ENCODE measurements at places on chromosomes 6 and 20. TPM values are rescaled to one million over a fixed set of nuclear protein-coding genes. Genes with fewer than 3 reads are reported as not detected.

GRCh38 chr6:47157653-47158219 lies 115.6 kb upstream of the ADGRF1 start:
- DNase-seq, result no peak

- no peak for DNase-seq
Measured at GRCh38 chr6:134774201-134774638, 175.7 kb downstream of the ALDH8A1 start.

DNA sequence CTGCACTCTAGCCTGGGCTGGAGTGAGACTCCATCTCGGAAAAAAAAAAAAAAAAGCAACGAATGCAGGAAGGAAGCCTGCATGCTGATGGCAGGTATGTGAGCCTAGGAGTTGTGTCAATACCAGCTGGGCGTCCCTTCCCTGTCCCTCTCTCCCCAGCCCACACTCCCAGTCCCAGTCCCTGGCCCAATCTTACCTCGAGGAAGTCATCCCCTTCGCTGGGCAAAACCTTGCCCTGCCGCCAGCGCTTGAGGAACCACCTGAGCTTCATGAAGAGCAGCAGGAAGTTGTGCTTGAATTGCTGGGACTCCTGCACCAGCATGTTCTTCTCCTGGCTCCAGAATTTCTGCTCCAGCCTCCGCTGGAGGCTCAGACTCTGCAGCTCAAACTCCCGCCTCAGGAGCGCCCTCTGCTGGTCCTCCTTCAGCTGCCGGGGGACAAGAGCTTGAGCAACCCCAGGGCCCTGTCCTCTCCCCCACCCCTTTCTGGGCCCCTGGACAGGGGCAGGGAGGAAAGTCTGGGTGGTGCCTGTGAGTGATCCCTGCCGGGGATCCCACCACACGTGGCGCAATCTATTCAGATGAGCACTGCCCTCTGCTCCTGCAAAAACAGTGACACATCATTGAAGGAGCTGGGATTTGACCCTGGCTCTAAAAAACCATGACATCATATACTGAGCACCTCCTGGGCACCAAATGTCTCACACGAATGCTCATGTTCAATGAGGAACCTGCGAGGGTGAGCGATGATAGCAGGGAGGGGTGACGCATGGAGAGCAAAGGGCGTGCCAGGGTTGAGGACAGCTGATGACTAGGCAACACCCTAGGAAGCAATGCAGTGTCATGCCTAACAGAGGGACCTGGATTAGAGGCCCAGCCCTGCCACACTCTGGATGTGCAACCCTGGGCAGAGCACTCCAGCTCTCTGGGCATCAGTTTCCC lies 35.0 kb upstream of the DSN1 start:
- DNase-seq, result peak; percentile 87

DNA sequence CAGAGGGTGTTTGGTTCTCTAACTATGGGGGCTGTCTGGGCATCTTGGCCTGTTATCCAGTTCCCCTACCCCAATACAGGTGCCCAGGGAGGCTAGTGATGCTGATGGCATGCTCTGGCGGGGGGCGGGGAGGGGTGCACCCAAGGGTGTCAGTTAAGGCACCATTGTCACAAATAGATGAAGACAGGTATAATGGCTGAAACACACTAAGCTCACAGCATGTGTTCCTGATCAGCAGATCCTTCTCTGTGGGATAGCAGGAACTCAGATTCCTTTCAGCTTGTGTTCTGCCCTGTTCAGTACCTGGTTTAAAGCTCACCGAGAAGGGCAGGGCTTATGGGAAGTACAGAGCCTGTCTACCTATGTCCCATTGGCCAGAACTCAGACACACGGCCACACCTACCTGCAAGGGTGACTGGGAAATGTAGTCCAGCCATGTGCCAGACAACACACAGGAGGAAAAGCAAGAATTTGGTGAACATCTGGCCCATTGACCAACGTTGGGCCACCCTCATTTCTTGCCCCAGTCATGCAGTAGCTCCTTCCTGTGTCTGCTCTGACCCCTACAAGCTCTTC lies 3.4 kb upstream of the RSPO4 start:
- no peak for DNase-seq

- no peak for DNase-seq
Measured at GRCh38 chr6:158481690-158482473, 78.0 kb upstream of the TMEM181 start.

- DNase-seq, result no peak
Measured at GRCh38 chr20:45515147-45515913, at the start of gene SPINT3. TSS of gene SPINT3 (minus strand) at chr20:45515622. CDS start at chr20:45515608, 14 bp downstream.

GRCh38 chr6:70811788-70812187 lies 144.1 kb downstream of the SMAP1 start:
- no peak for DNase-seq

DNA sequence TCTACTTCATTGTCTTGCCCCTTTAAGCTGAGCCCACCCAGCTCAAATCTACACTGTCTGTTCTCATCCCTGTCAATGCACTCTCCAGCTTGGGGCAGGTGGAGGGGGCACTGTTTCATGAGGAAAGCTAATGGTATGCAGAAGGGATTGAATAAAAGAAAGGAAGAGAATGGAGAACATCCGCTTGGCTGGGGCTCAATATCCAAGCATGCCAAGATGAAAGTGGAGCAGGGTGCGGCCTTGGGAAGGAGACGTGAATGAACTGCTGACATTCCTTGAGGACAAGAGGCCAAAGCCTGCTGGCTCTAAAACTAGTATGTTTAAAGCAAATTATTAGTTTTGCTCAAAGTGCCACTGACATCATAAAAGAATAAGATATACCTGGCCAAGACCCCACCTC lies 24.2 kb downstream of the AKAP12 start:
- DNase-seq, result peak; percentile 50

GRCh38 chr6:15498640-15499039 lies 164.2 kb downstream of the DTNBP1 start:
- DNase-seq, result no peak

- DNase-seq, result no peak
Measured at GRCh38 chr6:91240878-91241603, 654.2 kb upstream of the MAP3K7 start.

GRCh38 chr20:46228670-46229069 lies 79.6 kb downstream of the CDH22 start:
- DNase-seq, result no peak

DNA sequence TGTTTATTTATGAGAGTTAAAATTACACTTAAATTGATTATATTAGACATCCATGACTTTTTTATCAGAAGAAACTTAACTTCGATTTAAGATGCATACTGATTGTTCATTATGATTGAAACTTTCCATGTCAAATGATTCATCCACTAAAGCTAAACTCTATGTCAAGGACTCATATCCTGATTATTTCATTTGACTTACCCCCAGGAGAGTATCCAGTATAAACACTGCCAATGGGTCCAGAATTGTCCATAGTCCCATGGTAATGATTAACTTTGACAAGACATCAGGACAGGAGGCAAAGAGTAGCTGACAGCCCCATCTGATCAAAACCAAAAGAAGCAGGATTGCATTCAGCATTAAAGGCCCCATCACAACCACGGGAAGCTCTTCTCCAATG lies 709.9 kb downstream of the TFAP2A start:
- no peak for DNase-seq

GRCh38 chr6:52503851-52504781 lies 72.7 kb downstream of the TRAM2 start:
- DNase-seq, result peak; percentile 92

GRCh38 chr6:125471667-125472066 lies 169.9 kb upstream of the HDDC2 start:
- no peak for DNase-seq

- peak; percentile 16 for DNase-seq
Measured at GRCh38 chr6:121686611-121687023, 251.2 kb downstream of the GJA1 start.

GRCh38 chr20:25654487-25654886 lies 30.7 kb upstream of the NANP start:
- no peak for DNase-seq

- no peak for DNase-seq
Measured at GRCh38 chr6:25318589-25318988, 39.4 kb downstream of the CARMIL1 start.

- DNase-seq, result no peak
Measured at GRCh38 chr6:105985098-105985815, 100.9 kb upstream of the PRDM1 start.

- no peak for DNase-seq
Measured at GRCh38 chr6:17831135-17831534, 124.4 kb upstream of the NUP153 start.

GRCh38 chr6:137389150-137389704 lies 105.0 kb downstream of the OLIG3 start:
- no peak for DNase-seq

DNA sequence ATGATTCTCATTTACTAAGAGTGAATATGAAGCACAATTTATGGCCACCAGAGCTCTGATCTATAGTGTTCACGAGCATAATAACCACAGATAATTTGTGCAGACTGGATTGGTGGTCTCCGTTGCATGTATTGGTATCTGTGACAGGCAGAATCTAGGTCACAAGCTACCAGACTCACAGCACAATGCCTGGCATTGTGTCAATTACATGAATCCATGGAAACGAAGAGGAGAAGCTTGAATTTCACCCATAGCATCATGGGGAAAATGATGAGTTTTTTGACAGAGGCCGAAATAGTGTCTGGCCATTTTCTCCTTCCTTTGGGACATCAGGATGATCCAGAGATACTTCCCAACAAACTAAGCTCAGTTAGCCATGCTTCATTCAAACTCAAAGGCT lies 52.3 kb upstream of the TMEM170B start:
- no peak for DNase-seq

DNA sequence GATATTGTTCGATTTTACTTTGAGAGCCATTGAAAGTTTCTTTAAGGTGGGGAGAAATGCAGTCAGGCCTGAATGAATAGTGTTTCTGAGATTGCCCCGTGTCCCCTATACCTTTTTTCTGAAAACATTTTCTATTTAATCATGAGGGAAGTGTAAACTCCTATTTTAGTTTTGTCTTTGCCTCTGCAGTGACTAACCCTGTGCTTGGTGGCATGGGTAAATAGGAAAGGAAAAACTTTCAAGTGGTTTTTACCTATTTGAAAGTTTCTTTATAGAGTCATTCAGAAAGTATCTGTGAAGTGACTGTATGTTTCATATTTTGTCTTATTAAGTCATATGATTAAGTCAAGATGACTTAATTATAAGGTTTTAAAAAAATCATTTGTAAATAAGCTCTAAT lies 14.5 kb downstream of the SNRNP48 start:
- no peak for DNase-seq

- no peak for DNase-seq
Measured at GRCh38 chr6:149363154-149363553, 36.9 kb upstream of the SUMO4 start.

DNA sequence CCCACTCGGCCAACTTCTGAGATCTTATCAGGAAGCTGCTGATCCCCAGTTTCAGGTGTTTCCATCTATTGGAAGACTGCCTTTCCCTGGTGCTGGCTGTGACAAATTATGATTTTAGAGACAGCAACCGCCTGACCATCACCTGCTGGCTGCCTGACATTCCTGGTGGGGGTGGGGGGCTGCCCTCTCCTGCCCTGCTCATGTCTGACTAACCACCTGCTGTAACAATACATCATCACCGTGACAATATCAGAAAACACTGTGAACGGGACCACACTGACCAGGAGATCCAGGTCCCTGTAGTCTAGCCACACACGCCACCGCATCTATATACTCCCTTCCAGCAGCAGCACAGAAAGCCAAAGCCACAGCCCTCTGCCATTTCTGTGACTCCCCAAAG lies 537.5 kb downstream of the QKI start:
- no peak for DNase-seq

- no peak for DNase-seq
Measured at GRCh38 chr20:62732842-62733525, 24.3 kb downstream of the NTSR1 start.

DNA sequence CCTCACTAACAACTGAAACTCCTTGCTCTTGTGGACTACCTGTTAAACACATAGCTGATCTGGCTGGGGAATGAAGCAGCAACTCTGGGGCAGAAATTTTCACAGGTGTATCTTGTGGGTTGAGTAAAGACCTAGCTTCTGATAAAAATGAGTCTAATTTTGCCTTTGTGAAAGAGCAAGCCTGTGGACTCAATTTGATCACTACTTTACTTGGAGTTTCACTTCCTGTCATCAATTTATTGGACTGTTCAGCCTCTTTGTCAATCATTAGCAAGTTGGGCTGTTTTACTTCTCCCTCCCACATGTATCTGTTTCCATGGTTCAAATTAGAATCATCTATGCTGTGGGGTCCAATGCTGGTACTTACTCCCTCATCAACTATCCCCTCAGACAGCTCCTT lies 29.6 kb upstream of the CRIP3 start:
- DNase-seq, result no peak

DNA sequence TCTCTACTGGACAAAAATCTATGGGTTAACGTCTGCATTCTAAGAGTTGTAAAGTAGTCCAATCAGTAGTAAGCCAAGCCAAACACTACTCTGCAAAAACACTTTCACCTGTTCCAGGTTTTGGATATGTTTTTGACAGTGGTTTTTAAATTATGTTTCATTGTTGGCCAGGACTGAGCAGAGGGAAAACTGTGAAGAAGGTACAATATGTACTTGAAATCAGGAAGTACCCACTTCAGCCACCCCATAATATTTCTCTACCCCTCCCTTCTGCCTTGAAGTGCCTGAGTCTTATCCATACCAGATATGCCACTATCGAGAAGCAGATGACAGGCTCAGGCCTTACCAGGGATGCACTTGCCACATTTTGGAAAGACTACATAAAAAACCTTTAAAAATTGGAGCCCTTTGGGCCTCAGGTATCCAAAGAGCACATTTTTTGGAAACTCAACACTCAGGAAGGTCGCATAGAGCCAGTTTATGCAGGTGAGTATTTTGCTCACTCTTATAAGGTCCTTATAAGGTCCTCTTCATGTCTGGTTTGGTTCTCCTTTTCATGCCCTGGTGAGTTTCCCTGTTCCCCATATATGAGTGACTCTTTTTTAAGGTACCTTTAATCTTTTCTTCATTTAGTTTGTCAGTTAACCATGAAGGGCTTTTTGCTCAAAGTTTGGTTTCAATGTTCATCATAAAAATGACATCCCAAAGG lies 859.3 kb upstream of the FLRT3 start:
- DNase-seq, result no peak

DNA sequence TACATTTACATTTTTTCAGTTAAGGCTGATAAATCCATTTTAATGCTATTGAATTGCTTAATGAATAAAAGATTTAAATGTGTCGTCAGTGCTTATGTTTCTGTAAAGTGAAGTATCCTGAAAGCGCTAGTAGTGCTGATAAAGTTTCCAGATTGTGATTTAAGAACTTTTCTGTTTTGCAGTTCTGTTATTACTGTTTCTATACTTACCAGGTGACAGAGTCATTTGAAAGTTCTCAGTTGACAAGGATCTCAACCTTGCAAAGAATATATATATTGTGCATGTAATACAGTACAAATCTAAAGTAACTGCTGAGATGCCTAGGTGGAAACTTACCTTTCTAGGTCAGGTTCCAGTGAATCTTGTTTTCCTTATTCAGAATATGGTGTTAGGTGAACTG lies 201.8 kb downstream of the ARID1B start:
- no peak for DNase-seq

GRCh38 chr6:44285552-44286284 lies 15.5 kb downstream of the TMEM151B start:
- DNase-seq, result no peak

GRCh38 chr6:21061892-21062291 lies 527.6 kb downstream of the CDKAL1 start:
- DNase-seq, result no peak

MRPS10 gene
- polyA plus RNA-seq, result 41.8 TPM

PLA2G7 gene
- polyA plus RNA-seq, result 0.16 TPM

ADGB gene
- polyA plus RNA-seq, result not detected

HLA-DQA1 gene
- 6.0 TPM for polyA plus RNA-seq

SMOC2 gene
- 16.7 TPM for polyA plus RNA-seq

BACH2 gene
- polyA plus RNA-seq, result 0.61 TPM

TCP11 gene
- 0.07 TPM for polyA plus RNA-seq

CST2 gene
- polyA plus RNA-seq, result not detected

SYCP2L gene
- polyA plus RNA-seq, result 0.48 TPM

DOK5 gene
- 12.9 TPM for polyA plus RNA-seq

KCNG1 gene
- 0.41 TPM for polyA plus RNA-seq

Measured in right cardiac atrium (tissue), 5 donors.